ENCODE measurements at places on chromosomes 7 and 10.

- peak; percentile 61 for DNase-seq
These were observed 20.5 kb upstream of the PITRM1 start for GRCh38 chr10:3192856-3193635.

DNA sequence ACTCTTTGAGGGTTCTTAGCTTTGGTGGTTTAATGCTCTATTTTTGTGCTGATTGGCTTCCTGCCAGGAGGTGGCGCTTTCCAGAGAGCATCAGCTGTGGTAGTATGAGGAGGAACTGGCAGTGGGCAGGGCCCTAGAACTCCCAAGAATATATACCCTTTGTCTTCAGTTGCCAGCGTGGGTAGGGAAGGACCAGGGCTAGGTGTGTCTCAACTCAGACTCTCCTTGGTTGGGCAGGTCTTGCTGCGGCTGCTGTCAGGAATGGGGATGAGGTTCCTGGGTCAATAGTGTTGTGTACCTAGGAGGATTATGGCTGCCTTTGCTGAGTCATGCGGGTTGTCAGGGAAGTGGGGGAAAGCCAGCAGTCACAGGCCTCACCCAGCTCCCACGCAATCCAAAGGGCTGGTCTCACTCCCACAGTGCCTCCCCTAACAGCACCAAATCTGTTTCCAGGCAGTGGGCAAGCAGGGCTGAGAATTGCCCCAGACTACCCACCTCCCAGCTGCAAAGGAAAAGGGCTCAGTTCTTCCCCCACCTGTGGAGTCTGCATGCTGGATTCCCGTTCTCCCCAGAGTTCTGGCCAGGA, 191.5 kb downstream of the PHTF2 start:
- DNase-seq, result peak; percentile 24

DNA sequence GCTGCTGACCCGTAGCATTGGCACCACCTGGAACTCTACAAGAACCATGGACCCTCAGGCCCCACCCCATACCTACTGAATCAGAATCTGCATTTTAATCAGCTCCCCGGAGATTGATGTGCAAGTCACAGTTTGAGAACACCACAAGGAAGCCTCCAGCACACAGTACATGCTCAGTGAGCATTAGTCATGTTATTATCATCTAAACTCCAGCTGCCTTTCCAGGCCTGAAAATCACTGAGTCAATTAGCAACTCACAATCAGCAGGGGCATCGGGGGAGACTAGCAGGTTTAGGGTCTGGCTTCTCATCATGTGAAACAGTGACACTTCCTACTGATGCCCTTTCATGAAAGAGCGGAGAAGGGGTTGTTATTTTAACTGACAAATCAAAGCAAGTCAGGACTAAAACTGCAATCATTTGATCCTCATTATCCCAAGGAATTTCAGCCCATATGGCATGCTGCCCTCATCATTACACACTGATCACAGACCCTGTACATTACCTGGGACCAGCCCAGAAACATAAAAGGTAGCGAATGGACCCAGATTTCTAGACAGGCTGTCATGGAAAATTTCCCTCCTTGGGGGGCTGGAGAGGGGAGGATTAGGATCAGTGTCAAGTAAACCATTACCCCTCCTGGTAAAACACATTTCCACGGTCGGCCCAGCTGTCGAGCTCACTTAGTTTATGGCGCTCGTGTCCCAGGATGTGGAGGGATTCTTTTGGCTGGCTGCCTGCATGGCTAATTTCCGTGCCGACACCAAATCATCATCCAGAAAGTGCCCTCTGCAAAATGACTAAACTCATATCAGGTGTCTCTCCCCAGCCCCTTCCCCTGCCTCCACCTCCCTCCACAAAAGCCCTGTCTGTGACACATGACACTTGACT, 122.8 kb downstream of the PRLHR start:
- no peak for DNase-seq

DNA sequence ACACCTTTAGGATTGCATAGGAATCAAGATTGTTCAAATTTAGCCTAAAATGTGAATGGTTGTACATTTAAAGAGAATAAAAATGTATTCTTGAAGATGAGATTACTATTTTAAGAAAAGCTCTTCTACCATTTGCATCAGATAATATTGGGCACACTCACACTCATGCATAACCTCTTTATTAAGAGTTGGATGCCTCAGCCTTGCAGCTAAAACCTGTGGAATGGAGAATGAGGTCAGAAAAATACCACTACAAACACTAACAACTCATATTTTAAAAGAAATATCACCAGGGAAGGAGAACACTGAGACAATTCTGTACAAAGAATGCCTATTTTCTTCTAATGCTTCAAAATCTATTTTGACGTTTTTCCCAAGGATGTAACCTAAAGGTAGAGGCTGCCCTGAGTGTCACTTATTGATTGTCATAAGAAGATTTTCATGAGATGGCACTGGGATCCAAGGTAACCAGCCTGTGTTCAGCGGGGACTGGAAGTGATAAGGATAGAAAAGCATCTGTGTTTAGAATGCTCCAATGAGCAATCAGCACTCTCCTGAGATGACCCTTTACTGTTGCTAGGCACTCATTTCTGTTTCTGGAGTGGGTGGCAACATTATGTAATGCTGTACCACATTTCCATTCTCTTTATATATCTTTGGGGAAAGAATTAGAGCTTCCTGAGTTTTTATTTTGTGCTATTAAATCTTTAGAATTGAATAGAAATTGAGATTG, 26.6 kb downstream of the REEP3 start:
- DNase-seq, result no peak

DNA sequence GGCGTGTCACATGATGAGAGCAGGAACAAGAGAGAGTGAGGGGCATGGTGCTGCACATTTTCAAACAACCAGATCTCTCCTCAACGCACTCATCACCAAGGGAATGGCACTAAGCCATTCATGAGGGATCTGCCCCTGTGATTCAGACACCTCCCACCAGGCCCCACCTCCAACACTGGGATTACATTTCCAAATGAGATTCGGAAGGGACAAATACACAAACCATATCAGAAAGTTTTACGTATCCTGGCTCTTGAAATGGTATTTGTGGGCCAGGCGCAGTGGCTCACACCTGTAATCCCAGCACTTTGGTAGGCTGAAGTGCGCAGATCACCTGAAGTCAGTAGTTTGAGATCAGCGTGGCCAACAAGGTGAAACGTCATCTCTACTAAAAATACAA, 189.4 kb downstream of the PLXDC2 start:
- no peak for DNase-seq

- no peak for DNase-seq
These were observed 98.8 kb downstream of the CACNB2 start for GRCh38 chr10:18238870-18239485.

- DNase-seq, result no peak
These were observed 33.8 kb downstream of the CREB5 start for GRCh38 chr7:28446131-28446530.

DNA sequence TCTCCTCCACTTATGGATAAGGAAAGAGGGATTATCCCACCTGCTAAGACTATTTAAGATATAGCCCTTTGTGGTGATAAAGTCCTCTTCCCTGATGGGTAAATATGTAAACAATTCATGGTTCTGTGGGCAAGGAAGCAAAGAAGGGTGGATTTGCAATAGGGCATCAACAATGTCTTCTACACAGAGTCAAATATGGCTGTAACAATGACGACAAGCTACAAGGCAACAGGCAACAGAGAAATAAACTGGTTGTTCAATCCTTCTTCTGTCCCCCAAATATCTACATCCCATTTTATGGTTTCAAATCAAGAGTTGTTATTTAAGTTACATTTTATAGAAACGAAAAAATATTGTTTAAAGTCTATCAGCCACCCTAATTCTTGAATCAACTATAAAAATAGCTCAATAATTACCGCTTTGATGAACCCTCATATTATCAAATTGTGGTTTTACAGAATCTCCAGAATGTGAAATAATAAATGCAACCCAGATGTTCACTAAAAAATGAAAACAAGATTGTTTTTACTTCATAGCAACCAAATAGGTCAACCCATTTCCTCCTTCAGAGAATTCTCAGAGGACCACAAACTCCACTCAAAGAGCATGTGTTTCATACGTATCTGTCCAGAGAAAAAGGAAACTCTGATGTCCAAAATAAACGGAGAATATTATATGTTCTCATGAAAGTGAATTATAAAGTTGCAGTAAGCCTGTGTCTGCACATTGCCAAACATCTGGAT, 13.8 kb downstream of the CYTH3 start:
- DNase-seq, result no peak

- DNase-seq, result no peak
These were observed 7.0 kb upstream of the RPEL1 start for GRCh38 chr10:103238506-103239252.

DNA sequence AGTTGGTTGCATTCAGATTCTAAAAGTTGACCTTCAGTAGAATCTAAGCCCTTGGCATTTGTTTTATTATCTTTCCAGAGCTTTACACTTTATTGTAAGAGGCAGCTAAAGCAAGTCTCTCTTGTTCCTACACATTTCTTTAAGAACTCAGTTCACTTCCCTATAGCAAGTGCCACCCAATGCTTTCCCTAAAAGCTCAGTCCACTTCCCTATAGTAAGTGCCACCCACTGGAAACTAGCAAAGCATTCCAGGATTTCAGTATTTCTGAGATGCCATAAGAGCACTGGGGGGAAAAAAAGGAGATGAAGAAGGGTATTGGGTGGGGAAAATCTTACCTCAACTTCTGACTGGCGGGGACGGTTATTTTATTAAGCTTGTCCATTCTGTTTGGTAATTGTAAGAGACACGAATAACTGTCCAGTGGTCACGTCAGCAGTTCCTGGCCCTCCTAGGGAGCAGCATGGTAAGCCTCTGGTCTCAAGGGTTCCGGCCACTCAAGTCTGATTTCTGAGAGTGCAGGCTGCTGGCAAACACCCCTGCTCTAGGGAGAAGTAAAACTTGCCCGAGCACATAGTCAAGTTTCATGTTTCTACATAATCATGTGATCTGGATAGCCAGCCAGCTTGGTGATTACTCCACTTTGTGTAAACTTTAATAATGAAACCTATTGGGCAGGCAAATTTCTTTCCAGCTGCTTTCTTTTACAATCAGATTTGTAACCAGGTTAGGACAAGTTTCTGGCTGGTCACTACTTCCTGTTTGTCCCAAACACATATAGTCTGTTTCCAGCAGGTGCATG, at the start of gene BLNK:
Gene BLNK (minus strand): TSS at position 554 of the 800 bp plus-strand sequence. CDS start 171 bp downstream, at position 383.
- DNase-seq, result no peak

DNA sequence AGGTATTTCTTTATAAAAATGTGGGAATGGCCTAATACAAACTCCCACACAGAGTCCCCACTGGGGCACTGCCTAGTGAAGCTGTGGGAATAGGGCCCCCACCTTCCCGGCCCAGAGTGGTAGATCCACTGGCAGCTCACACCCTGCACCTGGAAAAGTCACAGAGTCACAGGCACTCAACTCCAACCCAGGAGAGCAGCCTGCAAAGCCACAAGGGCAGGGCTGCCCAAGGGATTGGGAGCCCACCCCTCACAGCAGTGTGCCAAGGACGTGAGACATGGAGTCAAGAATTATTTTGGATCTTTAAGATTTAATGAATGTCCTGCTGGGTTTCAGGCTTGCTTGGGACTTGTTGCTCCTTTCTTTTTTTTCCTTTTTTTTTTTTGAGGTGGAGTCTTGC, 5.3 kb upstream of the DNAJC12 start:
- no peak for DNase-seq

GRCh38 chr10:36092116-36092515, 450.0 kb upstream of the FZD8 start:
- no peak for DNase-seq

DNA sequence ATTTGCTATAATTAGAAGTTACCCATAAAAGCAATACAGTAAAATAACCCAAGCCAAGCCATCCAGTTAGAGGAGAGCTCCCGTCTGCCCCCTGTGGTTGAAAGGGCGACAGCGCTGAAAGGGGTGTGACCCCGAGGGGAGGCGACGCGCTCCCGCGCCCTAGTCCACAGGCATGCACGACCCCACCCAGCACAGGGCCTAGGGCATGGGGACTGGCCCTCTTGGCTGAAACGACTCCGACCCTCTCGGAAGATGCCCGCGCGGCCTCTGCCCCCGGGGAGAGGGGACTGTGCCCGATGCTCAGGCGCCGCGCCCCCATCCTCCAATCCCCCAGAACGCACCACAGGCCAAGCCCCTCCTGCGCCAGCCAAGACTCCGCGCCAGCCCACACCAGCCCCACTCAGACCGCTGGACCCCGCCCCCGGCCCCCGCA, 64.0 kb downstream of the CSGALNACT2 start:
- DNase-seq, result peak; percentile 71

DNA sequence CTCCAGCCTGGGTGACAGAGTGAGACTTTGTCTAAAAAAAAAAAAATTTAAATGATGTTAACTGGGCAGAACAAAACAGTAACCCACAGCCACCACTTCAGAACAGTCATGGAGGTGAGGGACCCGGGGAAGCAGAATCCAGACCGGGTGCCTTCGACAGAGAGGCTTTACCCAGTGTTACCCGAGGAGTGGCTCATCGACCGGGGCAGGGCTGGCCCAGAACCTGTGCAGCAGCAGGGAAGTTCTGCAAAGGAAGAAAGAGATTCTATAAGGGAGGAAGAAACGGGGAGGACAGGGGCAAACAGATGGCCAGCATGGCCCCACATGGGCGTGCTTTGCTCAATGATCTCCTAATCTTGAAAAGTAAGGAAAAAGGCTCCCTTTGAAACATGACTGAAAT, 26.0 kb upstream of the UBE3C start:
- no peak for DNase-seq

- no peak for DNase-seq
These were observed 805 bp upstream of the WDFY4 start for GRCh38 chr10:48683868-48684267.

DNA sequence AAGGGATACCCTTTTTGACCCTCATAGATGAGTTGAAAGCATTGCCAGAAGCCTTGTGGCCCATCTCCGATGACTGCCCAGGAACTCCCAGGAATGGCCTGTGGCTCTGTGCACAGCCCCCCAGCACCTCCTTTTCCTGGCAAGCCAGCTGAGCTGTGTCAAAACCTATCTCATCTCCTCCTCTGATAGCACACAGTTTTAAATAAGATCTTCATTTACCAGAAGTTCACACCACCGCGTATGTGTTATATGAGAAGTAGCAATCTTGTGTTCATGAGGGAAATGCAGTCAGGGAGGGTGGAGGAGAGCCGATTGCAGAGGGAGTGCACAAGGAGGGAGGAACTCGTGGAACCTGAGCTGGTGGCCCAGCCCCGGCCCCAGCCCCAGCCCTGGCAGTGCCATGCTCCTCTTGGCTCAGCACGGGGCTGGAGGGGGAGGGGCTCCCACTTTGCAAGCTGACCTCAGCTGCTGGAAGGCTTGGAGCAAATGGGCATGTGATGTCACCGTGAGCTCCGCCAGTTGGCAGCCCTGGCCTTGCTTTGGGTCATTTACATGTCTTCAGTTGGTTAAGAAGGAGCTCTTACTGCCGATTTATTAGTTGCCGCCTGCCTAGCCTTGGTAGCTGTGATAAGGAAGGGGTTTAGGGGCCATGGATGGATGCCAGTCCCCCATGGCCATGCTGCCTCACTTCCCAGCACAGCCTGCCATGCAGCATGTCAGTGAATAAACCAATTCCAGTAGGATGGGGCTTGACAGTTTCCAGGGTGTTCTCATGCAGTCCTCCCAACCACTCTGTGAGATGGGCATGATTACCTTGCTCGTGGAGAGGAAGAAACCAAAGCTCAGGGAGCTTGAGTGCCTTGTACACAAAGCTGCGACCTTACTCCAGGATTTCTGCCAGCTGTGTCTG, 20.0 kb downstream of the UNC5B start:
- DNase-seq, result no peak

- DNase-seq, result no peak
These were observed 178.1 kb downstream of the EVX1 start for GRCh38 chr7:27420702-27421101.

All from activated CD4-positive, alpha-beta T cell treated with anti-CD3 and anti-CD28 coated beads, Interleukin-2, amount 50 U/mL, for 48 hours (primary cell).